Prostate gland (tissue), 2 donors: ENCODE measurements at places on chromosomes 11 and 22. TPM values are rescaled to one million over a fixed set of nuclear protein-coding genes. Genes with fewer than 3 reads are reported as not detected.

The CABP4 gene
- 6.1 TPM for total RNA-seq

The HOATZ gene
- not detected for total RNA-seq

The MRGPRE gene
- not detected for total RNA-seq

The EFEMP2 gene
- 40.0 TPM for total RNA-seq

The NPTXR gene
- 36.2 TPM for total RNA-seq

The SLC1A2 gene
- 0.82 TPM for total RNA-seq

DNA sequence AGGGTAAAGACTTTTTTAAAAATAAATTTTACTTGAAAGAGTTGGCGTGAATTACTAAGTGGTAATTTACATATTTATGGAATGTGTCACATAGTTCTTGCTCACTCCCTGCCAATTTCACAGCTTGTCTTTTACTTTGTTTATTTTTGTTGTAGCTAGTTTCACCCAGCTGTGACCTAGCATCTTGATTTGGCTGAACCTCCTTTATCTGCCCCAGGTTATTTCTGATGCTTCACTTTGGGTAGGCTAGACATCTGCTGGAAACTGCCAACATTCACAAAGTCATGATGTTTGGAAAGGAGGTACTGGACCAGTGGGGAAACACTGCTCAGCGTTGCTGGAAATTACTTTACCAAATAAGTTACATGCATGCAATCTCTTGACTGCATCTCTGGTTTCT lies 1676.0 kb upstream of the RAG2 start:
- no peaks in the 10 kb centered on the region for H3K27me3 ChIP-seq
- no peak overlapping the region for H3K27ac ChIP-seq
- H3K4me3 ChIP-seq, result no peak overlapping the region
- no peaks in the 10 kb centered on the region for H3K36me3 ChIP-seq
- DNase-seq, result no peak
- no peaks in the 10 kb centered on the region for H3K4me1 ChIP-seq

DNA sequence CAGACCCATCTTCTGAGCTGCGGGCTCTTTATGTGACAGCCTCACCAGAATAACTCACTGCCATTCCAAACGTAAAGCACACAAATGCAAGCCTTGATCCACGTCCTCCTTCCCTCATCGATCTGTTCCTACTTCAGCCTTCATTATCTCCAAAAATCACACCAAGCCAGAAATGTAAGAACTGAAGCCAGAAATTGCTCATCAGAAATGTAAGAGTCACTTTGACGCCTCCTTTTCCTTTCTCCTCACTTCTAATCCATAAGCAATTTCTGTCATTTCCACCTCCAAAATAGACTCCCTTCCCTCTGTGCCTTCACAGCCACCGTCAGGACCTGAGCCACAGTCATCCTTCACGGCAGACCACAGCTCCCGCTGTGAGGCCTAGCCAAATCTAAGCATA lies 387.3 kb upstream of the B3GAT1 start:
- H3K27me3 ChIP-seq, result peaks cover 3% of the 10 kb centered on the region
- H3K4me1 ChIP-seq, result no peaks in the 10 kb centered on the region
- H3K36me3 ChIP-seq, result no peaks in the 10 kb centered on the region
- H3K4me3 ChIP-seq, result no peak overlapping the region

GRCh38 chr11:74679513-74679865 lies 51.7 kb downstream of the CHRDL2 start:
- H3K36me3 ChIP-seq, result no peaks in the 10 kb centered on the region
- DNase-seq, result no peak
- no peaks in the 10 kb centered on the region for H3K27me3 ChIP-seq
- H3K4me3 ChIP-seq, result no peak overlapping the region
- no peak overlapping the region for H3K27ac ChIP-seq
- peaks cover 10% of the 10 kb centered on the region for H3K4me1 ChIP-seq

DNA sequence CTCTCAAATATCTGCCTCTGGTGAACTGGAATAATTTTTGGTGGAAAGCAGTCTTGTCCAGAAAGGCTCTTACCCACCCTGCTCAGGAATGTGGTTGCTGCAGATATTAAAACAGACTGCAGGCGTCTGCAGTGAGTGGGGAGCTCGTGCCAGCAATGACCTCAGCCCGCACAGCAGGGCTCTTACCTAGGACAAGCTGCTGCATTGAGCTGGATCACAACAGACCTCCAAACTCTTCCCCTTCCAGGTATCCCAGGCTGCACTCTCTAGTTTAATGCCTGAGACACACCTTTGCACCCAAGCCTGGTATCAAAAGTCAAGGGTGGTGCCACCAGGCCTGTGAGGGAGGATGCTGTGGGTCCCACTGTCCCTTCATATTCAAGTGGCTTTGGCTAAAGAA lies 69.7 kb upstream of the CDON start:
- H3K27ac ChIP-seq, result no peak overlapping the region
- H3K27me3 ChIP-seq, result no peaks in the 10 kb centered on the region
- peak; percentile 63 for DNase-seq
- no peaks in the 10 kb centered on the region for H3K36me3 ChIP-seq
- H3K4me3 ChIP-seq, result no peak overlapping the region

- no peak for DNase-seq
- H3K4me3 ChIP-seq, result no peak overlapping the region
- H3K27me3 ChIP-seq, result peaks cover 3% of the 10 kb centered on the region
- H3K27ac ChIP-seq, result no peak overlapping the region
- H3K4me1 ChIP-seq, result no peaks in the 10 kb centered on the region
Measured at GRCh38 chr11:47595967-47596366, 1.8 kb upstream of the C1QTNF4 start.

GRCh38 chr22:36814801-36815200 lies 2.0 kb downstream of the PVALB start:
- DNase-seq, result no peak
- no peaks in the 10 kb centered on the region for H3K36me3 ChIP-seq
- H3K4me1 ChIP-seq, result no peaks in the 10 kb centered on the region
- H3K27ac ChIP-seq, result no peak overlapping the region

GRCh38 chr11:64581057-64581523 lies 9.9 kb upstream of the SLC22A12 start:
- H3K4me1 ChIP-seq, result no peaks in the 10 kb centered on the region
- H3K27ac ChIP-seq, result no peak overlapping the region
- H3K4me3 ChIP-seq, result no peak overlapping the region
- DNase-seq, result no peak

GRCh38 chr22:38731703-38732161 lies 24.1 kb downstream of the SUN2 start:
- peaks cover 8% of the 10 kb centered on the region for H3K4me1 ChIP-seq
- peaks cover 32% of the 10 kb centered on the region for H3K36me3 ChIP-seq
- H3K27me3 ChIP-seq, result no peaks in the 10 kb centered on the region
- peak overlapping the region; percentile 66 for H3K27ac ChIP-seq
- no peak overlapping the region for H3K4me3 ChIP-seq

GRCh38 chr11:118699506-118700220 lies 20.2 kb upstream of the TREH start:
- no peaks in the 10 kb centered on the region for H3K27me3 ChIP-seq
- H3K36me3 ChIP-seq, result no peaks in the 10 kb centered on the region
- no peak for DNase-seq
- H3K4me1 ChIP-seq, result no peaks in the 10 kb centered on the region

- H3K4me1 ChIP-seq, result no peaks in the 10 kb centered on the region
- H3K27ac ChIP-seq, result no peak overlapping the region
- H3K4me3 ChIP-seq, result no peak overlapping the region
- H3K36me3 ChIP-seq, result no peaks in the 10 kb centered on the region
- DNase-seq, result no peak
Measured at GRCh38 chr11:133403900-133404299, 128.4 kb downstream of the OPCML start.

GRCh38 chr22:27293721-27294445 lies 507.7 kb downstream of the MN1 start:
- DNase-seq, result no peak
- H3K27me3 ChIP-seq, result peaks cover 2% of the 10 kb centered on the region
- no peak overlapping the region for H3K27ac ChIP-seq
- H3K36me3 ChIP-seq, result no peaks in the 10 kb centered on the region
- no peaks in the 10 kb centered on the region for H3K4me1 ChIP-seq

GRCh38 chr11:66579017-66579606 lies 10.7 kb upstream of the CTSF start:
- DNase-seq, result peak; percentile 61
- no peaks in the 10 kb centered on the region for H3K27me3 ChIP-seq
- H3K36me3 ChIP-seq, result no peaks in the 10 kb centered on the region
- H3K27ac ChIP-seq, result no peak overlapping the region

- no peaks in the 10 kb centered on the region for H3K27me3 ChIP-seq
- DNase-seq, result no peak
- no peak overlapping the region for H3K4me3 ChIP-seq
- no peaks in the 10 kb centered on the region for H3K4me1 ChIP-seq
Measured at GRCh38 chr22:38513063-38513462, 7.0 kb upstream of the DDX17 start.
